Caco-2 (cell line): ENCODE measurements at places on chromosomes 6 and 20. TPM values are rescaled to one million over a fixed set of nuclear protein-coding genes. Genes with fewer than 3 reads are reported as not detected.

The NT5DC1 gene
- 54.3 and 55.0 TPM in 2 replicates for total RNA-seq

DNA sequence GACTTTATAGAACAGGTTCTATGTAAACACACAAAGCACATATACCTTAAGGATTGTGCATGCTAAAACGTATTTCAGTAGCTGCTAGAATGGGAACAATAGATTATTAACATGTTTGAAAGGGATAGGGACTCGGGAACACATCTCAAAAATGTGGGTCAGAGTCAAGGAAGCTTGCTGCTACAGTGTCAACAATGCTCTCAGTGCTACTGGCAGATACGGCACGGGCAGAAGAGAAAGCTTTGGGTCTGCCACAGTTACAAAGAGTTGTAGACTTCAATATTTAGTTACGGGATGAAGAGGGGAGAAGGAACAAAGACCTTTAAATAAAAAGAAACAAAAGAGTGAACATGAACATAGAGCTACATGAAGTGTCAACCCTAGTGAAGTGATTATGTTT is 170.5 kb downstream of the BACH2 start:
- no peaks in the 10 kb centered on the region for H3K27me3 ChIP-seq
- no peaks in the 10 kb centered on the region for H3K4me1 ChIP-seq
- H3K27ac ChIP-seq: no peak overlapping the region
- DNase-seq: no peak
- no peaks in the 10 kb centered on the region for H3K36me3 ChIP-seq

GRCh38 chr6:64012351-64013001 is 376.9 kb downstream of the PHF3 start:
- H3K27me3 ChIP-seq: no peaks in the 10 kb centered on the region
- peak; percentile 64 for DNase-seq
- no peak overlapping the region for H3K27ac ChIP-seq
- H3K36me3 ChIP-seq: no peaks in the 10 kb centered on the region

DNA sequence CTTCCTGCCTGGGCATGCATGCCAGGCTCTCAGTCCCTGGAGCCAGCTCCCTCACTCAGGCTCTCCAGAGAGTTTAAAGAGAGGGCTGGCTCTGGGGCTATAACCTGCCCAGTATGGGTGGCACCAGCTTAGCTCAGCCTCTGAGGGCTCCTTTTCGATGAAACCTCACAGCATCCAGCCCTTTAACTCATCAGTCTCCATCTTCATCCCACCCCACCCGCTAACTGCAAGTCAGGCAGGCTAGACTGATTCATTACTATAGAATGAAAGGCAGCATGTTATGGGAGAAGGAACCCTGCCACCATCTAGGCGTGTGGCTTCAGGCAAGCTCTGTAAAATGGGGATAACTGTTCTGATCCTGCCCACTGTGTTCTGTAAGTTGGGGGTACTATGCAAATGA is 53.5 kb downstream of the RAB44 start:
- no peaks in the 10 kb centered on the region for H3K36me3 ChIP-seq
- no peak overlapping the region for H3K4me3 ChIP-seq
- H3K4me1 ChIP-seq: no peaks in the 10 kb centered on the region
- H3K27me3 ChIP-seq: no peaks in the 10 kb centered on the region

GRCh38 chr20:4904127-4904860 is 97.0 kb downstream of the SLC23A2 start:
- no peak overlapping the region for H3K27ac ChIP-seq
- no peaks in the 10 kb centered on the region for H3K36me3 ChIP-seq
- no peak overlapping the region for H3K4me3 ChIP-seq
- H3K27me3 ChIP-seq: no peaks in the 10 kb centered on the region
- no peak for DNase-seq
- H3K4me1 ChIP-seq: peaks cover 14% of the 10 kb centered on the region

GRCh38 chr20:25867776-25868649 is 171.4 kb upstream of the ZNF337 start:
- H3K36me3 ChIP-seq: no peaks in the 10 kb centered on the region
- H3K4me3 ChIP-seq: no peak overlapping the region
- H3K27me3 ChIP-seq: no peaks in the 10 kb centered on the region
- H3K27ac ChIP-seq: no peak overlapping the region
- H3K4me1 ChIP-seq: peaks cover 10% of the 10 kb centered on the region; the same call in 1 of the 2 replicates
- DNase-seq: no peak

DNA sequence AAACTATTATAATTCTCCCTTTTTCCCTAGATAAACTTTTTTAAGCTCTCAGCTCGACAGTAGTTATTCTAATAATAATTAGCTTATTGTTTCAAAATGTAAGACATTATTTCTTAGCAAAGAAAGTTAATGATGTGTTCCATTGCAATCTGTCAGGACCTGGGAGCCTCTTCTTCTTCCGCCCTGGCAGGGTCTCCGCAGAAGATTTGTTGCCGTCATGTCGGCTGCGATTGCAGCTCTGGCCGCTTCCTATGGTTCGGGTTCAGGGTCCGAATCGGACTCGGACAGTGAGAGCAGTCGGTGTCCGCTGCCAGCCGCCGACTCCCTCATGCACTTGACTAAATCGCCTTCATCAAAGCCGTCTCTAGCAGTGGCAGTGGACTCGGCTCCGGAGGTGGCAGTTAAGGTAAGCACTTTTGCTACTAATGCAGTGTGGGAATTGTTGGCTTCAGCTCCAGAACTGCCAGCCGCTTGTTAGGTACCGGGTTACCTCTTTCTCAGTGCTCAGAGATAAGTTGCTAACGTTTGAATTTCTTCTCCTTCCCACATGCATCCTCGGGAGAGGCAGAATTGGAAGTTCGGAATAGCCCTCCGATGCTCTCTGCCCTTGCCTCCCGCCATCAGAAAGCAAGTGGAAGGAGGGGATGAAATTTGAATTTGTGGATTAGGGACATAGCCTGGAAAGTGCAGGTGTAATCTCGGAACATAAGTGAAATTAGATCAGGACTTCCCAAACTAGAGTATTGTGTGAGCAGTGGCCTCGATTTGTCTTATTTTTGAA is at the start of gene CDC40:
TSS of gene CDC40 (plus strand) at position 200 of the 781 bp plus-strand sequence. CDS start at position 218, 18 bp downstream.
- H3K27me3 ChIP-seq: no peaks in the 10 kb centered on the region
- peak; percentile 65 for DNase-seq
- H3K4me3 ChIP-seq: peak within 1 kb of the TSS; percentile 100
- no peaks in the 10 kb centered on the region for H3K36me3 ChIP-seq
- H3K27ac ChIP-seq: no peak within 1 kb of the TSS
- 0 out of 2 replicates have a peak, but pooled peaks cover 3% of the 10 kb centered on the region for H3K4me1 ChIP-seq

DNA sequence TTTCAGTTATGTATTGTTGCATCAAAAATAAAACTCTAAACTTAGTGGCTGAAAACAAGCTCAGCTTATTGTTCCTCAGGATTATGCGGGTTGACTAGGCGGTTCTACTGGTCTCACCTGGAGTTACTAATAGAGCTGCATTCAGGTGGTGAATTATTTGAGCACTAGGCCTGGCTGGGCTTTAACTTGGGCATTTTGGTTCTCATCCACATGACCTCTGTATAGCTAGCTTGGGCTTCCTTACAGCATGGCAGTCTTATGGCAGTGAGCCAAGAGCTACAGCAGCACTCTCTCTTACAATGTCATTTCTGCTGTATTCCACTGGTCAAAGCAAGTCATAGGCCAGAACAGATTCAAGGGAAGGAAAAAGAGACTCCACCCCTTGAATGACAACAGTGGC is 1.6 kb downstream of the PGBD1 start:
- H3K27me3 ChIP-seq: no peaks in the 10 kb centered on the region
- H3K4me3 ChIP-seq: no peak overlapping the region
- H3K27ac ChIP-seq: no peak overlapping the region
- 0 out of 2 replicates have a peak, but pooled peaks cover 4% of the 10 kb centered on the region for H3K4me1 ChIP-seq

- H3K27ac ChIP-seq: no peak overlapping the region
- no peak for DNase-seq
- H3K36me3 ChIP-seq: no peaks in the 10 kb centered on the region
- H3K4me1 ChIP-seq: no peaks in the 10 kb centered on the region
Observed at GRCh38 chr20:31643522-31643921, 5.8 kb downstream of the COX4I2 start.

DNA sequence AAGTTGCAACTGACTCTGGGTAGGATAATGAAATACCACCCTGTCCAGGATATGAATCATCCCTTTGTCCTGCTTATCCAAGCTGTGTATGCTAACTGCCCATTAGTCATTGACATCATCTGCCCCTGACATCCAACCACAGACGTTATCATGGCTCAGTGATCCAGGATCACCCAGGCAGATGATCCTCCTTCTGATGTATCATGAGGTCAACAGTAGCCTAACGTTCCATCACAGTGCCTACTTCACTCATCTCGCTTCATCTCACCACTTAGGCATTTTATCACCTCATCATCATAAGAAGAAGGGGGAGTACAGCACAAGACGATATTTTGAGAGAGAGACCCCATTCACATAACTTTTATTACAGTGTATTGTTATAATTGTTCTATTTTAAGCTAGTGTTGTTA is 13.4 kb upstream of the BTN3A2 start:
- no peak for DNase-seq
- H3K27me3 ChIP-seq: no peaks in the 10 kb centered on the region
- no peaks in the 10 kb centered on the region; the same call in 1 of the 2 replicates for H3K36me3 ChIP-seq
- no peak overlapping the region for H3K27ac ChIP-seq
- H3K4me1 ChIP-seq: peaks cover 12% of the 10 kb centered on the region

- no peaks in the 10 kb centered on the region for H3K4me1 ChIP-seq
- no peak overlapping the region for H3K27ac ChIP-seq
- H3K4me3 ChIP-seq: no peak overlapping the region
- H3K36me3 ChIP-seq: no peaks in the 10 kb centered on the region
- DNase-seq: peak; percentile 45
- H3K27me3 ChIP-seq: no peaks in the 10 kb centered on the region
Observed at GRCh38 chr6:132161283-132161682, 210.1 kb upstream of the CCN2 start.

DNA sequence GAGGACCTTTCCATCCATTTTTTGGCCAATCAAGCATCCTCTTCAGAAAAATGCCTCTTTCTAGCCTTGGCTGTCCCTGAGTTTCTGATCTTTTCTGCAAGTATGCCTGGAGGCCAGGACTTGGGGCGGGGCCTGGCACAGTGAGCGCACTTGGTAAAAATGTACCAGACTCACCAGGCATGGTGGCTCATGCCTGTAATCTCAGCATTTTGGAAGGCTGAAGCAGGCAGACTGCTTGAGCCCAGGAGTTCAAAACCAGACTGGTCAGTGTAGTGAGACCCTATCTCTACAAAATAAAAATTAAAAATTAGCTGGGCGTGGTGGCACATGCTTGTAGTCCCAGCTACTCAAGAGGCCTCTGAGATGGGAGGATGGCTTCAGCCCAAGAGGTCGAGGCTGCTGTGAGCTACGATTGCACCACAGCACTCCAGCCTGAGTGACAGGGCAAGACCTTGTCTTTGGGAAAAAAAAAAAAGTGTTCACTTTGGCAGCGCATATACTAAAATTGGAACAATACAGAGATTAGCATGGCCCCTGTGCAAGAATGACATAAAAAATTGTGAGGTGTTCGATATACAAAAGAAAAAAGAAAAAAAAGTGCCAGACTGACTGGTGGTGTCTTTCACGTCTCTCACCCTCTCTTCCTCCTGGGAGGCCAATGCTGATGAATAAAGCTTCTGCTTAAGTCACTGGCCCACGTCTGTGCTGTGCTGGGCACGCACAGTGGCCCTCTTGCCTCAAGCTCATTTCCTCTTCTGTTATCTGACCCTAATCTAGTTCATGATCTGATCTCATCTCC is 18.1 kb upstream of the SLC9A8 start:
- H3K4me3 ChIP-seq: no peak overlapping the region
- H3K27me3 ChIP-seq: no peaks in the 10 kb centered on the region
- peak overlapping the region; percentile 17 for H3K27ac ChIP-seq

- no peaks in the 10 kb centered on the region for H3K36me3 ChIP-seq
- DNase-seq: no peak
- H3K27me3 ChIP-seq: no peaks in the 10 kb centered on the region
- no peaks in the 10 kb centered on the region for H3K4me1 ChIP-seq
Observed at GRCh38 chr6:156901309-156902019, 124.3 kb downstream of the ARID1B start.
